Skin of body (tissue), 3 donors: ENCODE measurements at places on chromosomes 7 and 10.

GRCh38 chr10:32155075-32155516, 98.9 kb upstream of the KIF5B start:
- DNase-seq: no peak

DNA sequence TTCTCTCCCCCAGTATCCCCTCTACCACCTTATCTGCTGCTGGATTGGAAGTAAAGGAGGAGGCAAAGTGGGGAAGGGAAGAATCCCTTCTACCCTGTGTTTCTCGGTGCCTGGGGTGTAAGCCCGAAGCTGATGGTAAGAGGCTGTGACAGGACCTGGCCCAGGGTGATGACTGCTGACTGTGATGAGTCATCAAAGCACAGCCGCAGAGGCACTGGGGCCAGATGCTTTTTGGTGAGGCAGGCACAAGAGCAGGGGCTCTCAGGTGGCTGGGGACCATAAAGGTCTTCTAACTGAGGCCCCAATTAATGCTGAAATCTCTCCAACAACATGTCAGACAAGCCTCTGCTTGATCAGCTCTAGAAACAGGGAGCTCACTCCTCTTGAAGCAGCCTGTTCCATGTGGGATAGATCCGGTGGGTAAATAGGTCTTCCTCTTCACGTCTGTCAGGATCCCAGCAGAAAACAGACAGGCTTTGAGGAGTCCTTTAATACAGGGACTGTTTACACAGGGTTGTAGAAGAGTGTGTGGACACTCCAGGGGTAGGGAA, 86.1 kb upstream of the PCBD1 start:
- DNase-seq: no peak

DNA sequence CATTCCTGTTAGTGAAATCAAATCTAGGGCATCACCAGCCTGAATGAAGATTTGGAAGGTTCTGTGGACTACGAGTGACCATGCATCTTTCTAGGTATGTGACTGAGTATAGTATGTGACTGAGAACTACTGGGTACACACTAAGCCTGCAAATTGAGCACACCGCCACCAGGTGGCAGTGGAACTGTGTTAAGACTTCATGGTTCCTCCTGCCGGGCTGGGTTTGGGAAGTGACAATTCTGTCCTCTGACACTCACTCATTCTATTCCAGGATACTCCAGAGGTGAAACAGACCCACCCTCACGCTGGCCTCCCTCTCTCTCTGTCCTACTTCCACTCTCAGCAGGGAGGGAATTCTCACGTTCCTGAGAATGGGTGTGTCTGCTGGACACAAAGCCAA, 84.0 kb upstream of the TMEM248 start:
- DNase-seq: no peak

- no peak for DNase-seq
These were observed 5.1 kb downstream of the FZD8 start for GRCh38 chr10:35636956-35637355.

DNA sequence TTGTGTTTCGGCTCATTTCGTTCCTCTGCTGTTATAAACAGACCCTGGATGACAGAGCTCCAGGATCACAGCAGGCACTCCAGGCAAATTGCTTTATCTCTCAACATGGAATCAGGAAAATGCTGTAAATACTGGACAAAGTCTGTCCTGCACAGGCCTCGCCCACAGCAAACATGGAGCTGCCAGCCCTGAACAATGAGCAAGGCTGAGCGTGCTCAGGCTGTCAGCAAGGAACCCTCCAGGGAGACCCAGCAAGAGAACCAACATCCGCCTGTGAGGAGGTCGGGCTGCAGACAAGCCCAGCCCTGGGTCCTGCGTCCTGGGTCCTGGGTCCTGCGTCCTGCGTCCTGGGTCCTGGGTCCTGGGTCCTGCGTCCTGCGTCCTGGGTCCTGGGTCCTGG, 180.8 kb downstream of the PTPRN2 start:
- DNase-seq: no peak

GRCh38 chr10:5514226-5514850, 10.4 kb upstream of the CALML3 start:
- no peak for DNase-seq

DNA sequence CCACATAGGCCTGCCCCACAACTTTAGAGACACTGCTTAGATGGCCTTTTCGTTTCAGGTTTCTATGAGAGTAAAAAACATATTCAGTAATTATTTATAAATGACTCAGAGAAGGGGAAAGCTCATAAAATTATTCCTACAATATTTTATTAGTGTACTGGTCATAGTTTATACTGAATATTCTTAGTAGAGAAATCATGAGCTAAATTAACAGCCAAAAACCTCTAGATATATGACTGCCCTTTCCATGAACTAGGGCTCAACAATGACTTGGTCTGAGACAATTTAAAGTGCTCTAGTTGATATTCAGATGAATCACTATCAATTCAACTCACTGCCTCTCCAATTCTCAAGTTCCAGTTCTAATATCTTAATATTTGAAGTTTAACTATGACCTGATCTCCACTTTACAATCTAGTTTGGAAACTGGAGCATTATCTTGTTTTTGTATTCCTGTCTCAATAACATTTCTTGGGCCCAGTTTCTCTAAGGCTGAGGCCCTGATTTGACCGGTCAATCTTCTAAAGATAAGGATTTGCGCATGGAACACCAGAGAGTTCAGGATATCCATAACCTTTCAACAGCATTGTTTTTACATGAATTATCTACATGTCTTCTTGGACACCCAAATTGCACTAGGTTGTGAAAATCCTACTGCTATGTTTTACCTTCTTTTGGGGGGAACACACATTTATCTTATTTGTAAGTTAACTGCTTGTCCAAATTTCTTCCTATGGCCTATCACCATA, 141.6 kb downstream of the DGKB start:
- DNase-seq: no peak

DNA sequence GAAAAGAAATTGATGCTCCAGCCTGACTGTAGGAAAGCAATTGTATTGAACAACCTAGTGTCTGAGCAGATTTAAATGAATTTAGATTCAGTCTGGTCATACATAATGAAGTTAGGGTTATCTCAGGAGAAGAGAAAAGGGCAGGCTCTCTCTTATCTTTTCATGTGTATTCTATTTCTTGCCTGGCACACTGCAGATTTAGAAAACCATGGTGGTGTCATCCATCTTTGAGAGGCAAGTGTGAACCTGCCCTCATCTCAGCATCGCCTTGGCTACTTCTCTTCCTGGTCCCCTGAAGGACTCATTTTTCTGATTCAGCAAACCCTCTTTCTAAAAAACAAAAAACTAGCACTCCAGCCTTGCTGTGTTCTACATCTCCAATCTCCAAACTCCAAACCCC, 137.7 kb downstream of the LRRC4 start:
- DNase-seq: no peak

DNA sequence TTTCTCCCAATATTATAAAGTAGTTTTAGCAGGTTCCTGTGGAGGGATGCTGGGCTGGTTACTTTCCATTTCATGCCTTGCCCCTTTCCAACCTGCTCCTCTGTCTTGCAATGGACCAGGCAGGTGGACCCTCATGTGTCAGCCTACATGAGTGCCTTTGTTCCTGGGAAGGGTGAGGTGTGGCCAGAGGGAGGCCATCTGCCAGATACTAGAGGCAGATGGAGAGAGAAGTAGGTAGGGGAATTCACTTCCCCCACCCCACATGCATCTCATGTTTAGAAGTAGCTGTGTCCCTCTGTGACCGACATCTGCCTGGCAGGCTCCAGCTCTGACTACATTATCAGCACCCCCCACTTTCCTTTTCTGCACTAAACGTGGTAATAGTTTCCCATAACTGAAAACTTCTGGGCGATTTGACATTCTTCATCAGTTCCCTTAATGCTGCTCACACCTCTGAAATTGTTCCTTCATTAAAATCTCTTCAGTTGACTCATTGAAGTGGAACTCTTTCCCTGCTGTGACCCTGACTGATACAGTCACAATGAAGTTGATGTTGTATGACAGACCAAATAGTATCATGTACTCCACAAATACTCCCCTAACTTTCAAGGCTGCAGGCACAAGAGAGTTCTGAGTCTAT, 396.3 kb upstream of the FZD8 start:
- no peak for DNase-seq

- no peak for DNase-seq
These were observed 118.7 kb downstream of the HIPK2 start for GRCh38 chr7:139658908-139659675.

GRCh38 chr10:98485959-98486358, 39.2 kb upstream of the HPS1 start:
- no peak for DNase-seq

DNA sequence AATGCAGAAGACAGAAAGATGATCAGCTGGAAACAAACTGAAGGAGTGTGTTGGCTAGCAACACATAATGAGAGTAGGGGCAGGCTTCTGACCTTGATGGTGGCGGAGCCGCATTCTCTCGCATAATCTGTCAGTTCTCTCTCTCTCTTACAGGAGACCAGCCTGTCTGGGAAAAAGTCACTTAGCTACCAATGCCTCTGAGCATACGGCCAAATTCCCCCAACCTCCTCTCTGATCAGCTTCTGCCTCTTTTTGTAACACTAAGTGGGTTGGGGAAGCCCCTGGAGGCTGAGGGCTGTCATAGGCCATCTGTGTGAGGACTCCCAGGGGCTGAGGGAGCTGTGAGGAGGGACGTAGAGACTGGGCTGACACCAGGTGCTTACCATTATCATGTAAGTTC, 104.6 kb downstream of the HIPK2 start:
- no peak for DNase-seq

DNA sequence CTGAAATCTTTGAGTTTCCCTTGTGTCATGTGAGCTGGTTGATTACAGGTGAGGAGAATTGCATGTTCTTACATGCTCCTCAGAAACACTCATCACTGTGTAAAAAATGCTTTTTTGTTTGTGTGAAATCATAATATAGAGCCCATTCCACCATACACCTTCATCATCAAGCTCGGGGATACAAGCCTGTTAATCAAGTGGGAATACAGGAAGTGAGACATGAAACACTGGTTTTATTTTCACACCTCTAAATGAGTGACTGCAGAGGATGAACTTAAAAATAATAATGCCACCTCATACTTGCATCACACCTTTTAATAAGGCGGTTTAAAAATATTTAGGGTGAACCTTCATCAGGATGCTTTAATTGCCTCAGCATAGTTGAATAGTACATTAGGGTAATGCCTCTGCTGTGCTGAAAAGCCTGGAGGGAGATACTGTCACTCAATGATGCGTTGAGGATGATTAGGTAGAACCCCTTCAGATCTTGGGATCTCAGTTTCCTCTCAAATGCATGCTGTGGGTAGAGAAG, 164.6 kb downstream of the AUTS2 start:
- no peak for DNase-seq

DNA sequence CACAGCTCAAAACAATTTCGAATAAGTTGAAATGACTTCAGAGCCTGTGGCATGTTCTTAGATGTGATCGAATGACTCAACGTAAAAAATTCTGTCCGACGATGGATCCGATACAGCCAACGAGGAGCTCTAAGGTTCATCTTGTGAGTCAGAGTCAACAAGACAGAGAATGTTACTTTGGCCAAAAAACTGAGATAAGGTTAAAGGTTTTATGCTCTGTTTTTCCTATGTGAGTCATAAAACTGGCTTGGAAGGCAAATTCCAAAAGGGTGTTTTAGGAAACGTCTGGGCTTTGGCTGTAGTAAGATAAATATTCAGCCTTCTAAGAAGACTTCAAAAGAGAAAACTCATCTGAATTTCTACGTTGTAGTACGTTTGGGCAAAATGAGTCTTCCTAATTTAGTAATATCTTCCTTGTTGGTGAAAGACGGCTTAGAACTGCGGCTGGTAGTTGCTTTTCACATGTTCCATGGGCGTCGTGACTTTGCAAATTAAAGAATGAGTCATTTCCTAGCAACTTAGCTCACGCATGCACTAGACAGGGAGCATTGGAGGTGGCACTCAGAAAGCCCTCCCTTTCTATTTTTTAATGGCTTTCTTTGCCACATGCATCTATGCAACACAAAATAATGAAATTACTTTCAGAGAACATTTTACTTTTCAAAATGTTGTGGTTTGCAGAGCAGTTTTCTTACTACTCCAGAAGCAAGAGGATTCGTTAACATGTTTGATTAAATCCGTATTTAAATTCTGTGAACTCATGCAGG, 28.2 kb downstream of the PFKP start:
- DNase-seq: peak; percentile 72

GRCh38 chr10:110646417-110647135, 2.4 kb downstream of the RBM20 start:
- no peak for DNase-seq

DNA sequence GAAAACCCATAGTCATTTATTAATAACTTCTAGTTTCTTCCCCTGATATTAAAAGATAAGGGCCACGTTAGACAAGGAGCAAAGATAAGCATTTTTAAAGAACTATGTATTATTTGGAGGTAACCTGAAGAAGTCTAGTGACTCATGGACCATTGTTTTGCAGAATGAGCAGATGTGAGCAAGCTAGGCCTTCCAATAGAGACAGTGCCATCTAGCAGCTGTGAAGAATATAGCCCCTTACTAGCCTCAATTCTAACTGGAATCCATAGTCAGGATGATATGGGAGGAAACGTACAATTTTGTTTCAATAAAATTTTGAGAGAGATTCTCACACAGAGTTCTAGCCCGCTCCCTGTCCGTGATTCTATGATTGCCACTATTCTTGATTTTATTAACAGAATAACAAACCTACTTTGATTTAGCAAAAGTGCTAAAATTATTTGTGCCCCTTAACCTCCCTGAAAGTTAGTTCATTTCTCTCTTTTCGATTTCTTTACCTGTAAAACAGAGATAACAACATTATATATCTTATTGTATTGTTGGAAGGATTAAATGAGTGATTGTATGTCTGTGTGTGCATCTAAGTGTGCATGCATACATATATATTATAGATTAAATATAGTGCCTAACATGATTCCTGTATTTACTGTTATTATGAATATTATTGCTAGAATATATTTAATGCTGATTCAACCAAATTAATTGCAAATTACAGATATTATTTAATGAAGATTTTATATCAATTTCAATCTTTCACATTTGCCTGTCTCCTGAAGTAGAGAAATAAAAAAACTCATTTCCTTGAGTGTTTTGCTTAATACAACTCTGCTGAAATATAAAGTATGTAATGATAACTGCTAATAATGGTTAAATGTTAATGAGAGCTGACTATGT, 22.7 kb downstream of the FAM237B start:
- no peak for DNase-seq

- no peak for DNase-seq
These were observed 491.8 kb upstream of the FOXK1 start for GRCh38 chr7:4190010-4190981.

DNA sequence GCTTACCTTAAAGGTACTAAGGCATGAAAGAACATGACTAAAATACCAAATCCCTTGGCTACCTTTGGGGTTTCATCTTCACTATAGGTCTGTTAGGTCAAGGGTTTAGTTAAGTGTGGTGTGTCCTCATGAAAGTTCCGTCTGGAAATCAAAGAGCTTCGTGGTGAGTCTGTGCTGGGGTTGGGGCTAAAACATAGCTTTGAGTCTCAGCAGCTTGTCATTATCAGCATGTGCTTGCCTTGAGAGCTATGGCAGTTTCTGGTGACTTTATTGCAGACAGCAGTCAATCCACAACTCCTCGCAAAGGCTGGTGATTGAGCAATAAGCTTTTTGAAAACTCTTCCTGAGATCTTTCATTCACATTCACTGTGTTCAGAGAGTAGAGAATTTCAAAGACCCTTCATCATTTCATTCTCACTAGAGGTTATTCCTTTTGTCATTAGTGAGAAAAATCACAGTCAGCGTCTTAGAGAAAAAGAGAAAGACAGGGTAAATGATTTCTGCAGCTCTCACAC, 53.2 kb upstream of the CCDC6 start:
- no peak for DNase-seq

GRCh38 chr7:44727158-44727936, 21.3 kb upstream of the ZMIZ2 start:
- DNase-seq: no peak

GRCh38 chr7:71301167-71301566, 169.2 kb downstream of the GALNT17 start:
- no peak for DNase-seq
